ENCODE measurements at places on chromosomes 3 and 15.

DNA sequence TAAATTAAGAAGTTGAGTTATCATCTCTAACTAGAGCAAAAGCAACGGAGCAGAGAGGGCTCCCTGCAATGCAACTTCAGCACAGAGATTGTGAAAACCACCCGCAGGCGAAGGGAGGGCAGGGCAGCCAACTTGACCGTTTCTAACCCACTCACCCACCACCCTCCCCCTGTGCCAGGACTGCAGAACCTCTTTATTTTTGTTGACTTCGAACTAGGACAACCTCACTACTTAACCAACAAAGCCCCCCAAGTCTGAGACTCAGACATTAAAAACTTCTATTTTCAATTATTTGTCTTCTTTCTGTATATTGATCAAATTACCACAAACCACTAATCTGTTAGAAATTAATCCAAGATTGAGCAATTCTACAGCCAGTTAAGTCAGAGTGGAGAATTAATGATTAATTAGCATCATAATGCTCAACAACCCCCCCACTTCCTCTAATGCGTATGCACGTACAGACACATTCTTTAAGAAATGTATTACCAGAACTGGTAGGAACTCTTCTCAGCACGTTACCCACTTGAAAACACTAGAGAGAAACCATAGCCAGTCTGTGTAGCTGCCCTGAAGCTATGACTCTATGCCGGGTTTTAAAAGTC, 2.0 kb downstream of the MGLL start:
- no peak for DNase-seq

DNA sequence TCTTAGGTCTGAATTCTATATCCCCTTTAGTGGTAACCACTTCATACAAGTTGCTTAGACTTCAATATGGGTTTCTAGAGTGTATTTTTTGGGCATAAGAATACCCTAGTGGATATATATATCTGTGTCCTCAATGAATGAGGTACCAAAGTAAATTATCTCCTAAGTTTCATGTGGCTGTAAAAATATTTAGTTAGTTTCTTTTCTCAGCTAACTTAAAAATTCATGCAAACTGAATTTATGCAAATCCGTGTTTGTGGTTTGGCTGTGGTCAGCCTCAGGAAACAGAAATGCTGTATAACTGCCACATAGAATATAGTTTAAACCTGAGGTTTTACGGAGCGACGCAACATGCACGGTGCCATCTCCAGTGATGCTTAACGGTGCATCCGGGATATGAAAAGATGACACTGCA, 80.3 kb downstream of the PEX5L start:
- no peak for DNase-seq

GRCh38 chr15:42549032-42549491, 424 bp downstream of the HAUS2 start:
- DNase-seq, result no peak

- no peak for DNase-seq
These were observed 170.9 kb downstream of the ANXA2 start for GRCh38 chr15:60226924-60227323.

DNA sequence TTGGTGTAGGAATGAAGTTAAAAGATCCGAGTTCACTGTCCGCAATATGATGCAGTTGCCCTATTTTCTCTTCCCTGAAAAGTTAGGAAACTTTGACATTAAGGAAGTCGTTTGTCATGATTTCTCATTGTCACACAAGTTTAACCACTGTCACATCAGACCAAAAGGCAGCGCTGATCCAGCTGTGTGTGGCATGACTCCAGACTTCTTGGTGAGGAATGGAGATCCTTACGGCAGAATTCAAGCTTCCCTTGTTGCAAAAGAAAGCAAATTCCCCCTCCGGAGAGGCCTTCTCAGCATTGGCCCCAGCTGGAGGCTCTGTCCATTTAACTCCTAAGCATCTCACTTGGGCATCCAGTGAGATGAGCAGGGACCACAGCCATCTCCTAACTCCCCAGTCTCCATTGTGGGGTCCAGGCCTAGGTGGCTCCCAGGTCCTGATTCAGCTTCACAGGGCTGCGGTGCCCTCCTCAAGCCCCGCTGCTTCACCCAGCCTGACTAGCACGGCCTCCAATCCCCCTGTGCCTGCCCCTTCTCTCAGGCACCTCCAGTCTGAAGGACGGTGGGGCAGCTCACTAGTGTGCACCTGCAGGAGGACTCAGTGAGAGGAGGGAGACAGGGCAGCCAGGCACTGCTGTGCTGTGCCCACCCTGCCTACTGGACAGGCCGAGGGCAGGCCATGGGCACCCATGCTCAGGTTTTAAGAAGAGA, 159.5 kb downstream of the CHSY1 start:
- no peak for DNase-seq

DNA sequence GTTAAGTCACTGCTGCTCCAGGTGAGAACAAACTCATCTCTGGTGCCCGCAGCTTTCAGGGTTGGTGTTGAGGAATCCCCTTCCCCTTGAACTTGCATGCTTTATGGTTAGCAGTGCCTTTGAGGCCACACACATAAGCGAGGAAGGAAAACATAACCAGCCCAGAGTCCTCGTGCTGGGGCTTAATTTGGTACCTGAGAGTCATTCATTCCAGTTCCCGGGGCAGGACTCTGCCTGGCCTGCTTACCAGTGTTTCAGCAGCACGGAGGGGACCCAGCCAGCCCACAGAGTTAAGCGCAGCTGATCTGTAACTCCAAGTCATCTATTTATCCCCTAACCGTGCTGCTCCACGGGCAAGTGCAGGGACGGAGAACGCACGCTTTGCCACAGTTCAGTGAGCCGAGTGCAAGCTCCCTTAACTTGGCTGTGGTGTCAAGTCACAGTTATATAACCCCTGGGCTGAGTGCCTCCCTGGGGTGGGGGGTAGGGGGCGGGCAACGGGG, 302.3 kb upstream of the ICE2 start:
- DNase-seq, result no peak

DNA sequence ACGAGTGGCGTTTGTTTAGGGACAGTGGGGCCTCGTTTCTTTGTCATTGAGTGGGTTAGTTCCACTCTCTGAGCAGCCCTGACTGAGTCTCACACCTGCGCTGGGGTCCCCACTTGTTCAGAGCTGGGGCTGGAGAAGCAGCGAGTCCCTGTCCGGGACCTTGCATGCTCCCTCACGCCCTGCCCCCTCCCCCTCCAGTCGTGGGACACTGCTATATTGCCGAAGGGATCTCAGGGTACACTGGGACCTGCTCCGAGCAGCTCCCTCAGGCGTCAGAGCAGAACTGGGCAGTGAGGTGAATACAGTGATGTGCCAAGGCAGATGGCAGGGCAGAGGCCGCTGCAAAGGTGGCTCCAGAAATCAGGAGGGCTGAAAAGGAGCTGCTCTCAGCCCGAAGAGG, 59.9 kb upstream of the KLF13 start:
- DNase-seq, result no peak

GRCh38 chr3:15488002-15488401, 33.5 kb downstream of the COLQ start:
- no peak for DNase-seq

- DNase-seq, result no peak
These were observed 2.2 kb upstream of the BCL6 start for GRCh38 chr3:187747506-187747905.

GRCh38 chr3:30693470-30694120, 87.2 kb downstream of the TGFBR2 start:
- DNase-seq, result no peak

GRCh38 chr15:95760508-95760907, 570.0 kb upstream of the NR2F2 start:
- no peak for DNase-seq

GRCh38 chr3:139286241-139286640, 57.6 kb upstream of the MRPS22 start:
- no peak for DNase-seq

GRCh38 chr15:73838831-73839426, 34.4 kb upstream of the TBC1D21 start:
- no peak for DNase-seq

- no peak for DNase-seq
These were observed 848 bp downstream of the NCEH1 start for GRCh38 chr3:172709774-172710663.

DNA sequence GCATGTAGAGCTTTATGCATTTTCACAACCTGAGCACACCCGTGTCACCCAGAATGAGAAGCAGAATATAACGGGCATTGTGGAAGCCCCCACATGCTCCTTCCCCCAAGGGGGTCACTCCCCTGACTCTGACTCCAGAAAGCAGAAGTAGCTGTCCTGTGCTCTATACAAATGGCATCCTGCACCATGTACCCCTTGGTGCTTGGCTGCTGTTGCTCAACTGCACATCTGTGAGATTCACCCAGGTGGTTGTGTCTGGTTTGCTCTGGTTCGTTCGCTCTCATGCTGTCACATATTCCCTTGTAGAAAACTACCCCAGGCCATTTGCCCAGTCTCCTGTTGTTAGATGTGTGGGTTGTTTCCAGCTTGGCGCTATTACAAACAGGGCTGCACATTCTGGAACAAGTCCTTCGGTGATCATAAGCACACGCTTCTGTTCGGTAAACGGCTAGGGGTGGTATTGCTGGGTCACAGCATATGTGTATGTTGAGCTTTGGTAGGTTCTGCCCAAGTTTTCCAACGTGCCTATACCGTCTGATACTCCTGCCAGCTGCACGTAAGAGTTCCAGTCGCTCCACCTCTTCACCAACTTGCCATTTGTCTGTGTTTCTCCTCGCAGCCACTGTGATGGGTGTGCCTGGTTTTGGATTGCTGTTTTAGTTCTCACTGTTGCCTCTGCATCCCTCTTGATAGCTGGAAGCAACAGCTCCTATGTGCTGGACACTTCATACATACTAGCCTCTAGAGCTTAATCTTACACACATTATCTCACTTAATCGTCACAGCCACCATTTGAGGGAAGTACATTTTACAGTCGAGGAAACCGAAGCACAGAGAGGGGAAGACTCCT, 65.4 kb upstream of the SLC6A6 start:
- no peak for DNase-seq

- DNase-seq, result no peak
These were observed 25.3 kb downstream of the CMSS1 start for GRCh38 chr3:99842826-99843589.

GRCh38 chr3:183180110-183180783, 17.7 kb upstream of the LAMP3 start:
- DNase-seq, result no peak

DNA sequence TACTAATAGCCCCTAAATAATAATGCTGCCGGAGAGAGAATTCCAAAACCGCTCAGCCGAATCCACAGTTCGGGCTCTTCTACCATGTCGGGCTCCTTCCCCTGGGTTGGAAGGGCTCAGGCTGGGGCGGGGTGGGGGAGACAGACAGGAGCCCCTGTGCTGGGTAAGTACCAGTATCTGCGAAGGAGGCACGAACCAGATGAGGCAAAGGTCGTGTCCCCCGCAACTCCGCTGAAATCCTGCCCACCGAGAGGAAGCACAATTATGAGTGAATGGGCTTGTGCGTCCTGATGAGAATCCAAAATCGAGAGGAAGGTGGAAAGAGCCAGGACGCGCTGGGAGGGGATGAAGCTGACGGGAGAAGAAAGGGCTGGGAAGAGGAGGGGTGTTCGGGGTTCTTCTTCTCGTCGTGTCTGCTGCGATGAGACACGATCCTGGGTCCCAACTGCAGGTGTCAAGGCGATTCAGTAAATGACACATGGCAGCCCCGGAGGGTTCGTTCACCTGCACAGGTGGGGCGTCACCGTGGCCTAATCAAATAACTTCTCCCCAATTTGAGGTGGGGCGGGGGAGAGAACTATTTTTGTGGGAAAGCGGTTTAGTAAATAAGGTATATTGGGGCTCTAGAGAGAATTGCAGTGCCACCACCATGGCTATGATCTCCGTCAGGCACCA, 707 bp upstream of the FAM81A start:
- no peak for DNase-seq

- DNase-seq, result no peak
These were observed 47.6 kb upstream of the CLSTN2 start for GRCh38 chr3:139887431-139887830.

DNA sequence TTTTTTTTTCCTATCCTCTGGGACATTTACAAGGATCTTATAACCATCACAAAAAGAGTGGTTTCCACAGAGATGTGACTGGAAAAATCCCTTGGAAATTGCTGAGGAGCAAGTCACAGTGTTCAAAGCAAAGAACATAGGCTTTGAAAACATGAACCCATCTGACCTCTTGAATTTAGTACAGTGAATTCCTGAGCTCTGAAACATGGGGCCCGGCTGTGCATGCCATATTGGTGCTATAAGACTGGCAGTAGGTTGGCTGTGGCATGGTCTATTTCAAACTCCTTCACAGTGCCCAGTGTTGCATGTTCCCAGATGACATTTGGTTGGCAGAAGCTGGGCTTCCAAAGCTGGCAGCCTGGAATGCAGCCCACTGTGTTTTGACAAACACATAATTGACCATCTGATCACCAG, 202.2 kb downstream of the TIGIT start:
- DNase-seq, result no peak

GRCh38 chr3:54791501-54792156, 136.2 kb downstream of the LRTM1 start:
- DNase-seq, result no peak

DNA sequence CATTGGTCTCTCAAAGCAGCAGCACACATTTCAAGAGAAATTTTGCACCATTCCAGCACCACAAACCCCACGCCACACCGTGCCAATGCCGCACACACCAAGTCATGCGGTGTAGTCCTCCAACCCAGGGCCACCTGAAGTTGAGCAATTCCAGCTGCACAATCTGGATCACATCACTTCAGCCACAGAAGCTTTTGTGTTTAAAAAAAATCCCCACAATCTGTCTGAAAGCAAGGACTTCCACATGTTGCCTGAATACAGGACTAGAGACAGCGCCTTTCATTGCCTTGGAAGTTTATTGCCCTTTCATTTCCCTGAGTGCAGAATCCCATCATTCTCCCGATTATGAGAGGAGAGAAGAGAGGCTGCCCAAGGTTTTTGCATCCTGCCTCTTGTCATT, 175.6 kb upstream of the BCL6 start:
- no peak for DNase-seq
